Stimulated activated naive B cell treated with anti-CD40 and anti-IgM and Interleukin-4, amounts not matched to agents 10 μg/mL and 1 μg/mL and 100 μg/mL, for 72 hours (primary cell): ENCODE measurements at places on chromosomes 2 and 18.

- no peak for DNase-seq
- no peak overlapping the region for H3K4me3 ChIP-seq
- H3K36me3 ChIP-seq: no peaks in the 10 kb centered on the region
- peaks cover 67% of the 10 kb centered on the region for H3K27me3 ChIP-seq
These were observed 62.3 kb upstream of the SNTG2 start for GRCh38 chr2:888211-888801.

DNA sequence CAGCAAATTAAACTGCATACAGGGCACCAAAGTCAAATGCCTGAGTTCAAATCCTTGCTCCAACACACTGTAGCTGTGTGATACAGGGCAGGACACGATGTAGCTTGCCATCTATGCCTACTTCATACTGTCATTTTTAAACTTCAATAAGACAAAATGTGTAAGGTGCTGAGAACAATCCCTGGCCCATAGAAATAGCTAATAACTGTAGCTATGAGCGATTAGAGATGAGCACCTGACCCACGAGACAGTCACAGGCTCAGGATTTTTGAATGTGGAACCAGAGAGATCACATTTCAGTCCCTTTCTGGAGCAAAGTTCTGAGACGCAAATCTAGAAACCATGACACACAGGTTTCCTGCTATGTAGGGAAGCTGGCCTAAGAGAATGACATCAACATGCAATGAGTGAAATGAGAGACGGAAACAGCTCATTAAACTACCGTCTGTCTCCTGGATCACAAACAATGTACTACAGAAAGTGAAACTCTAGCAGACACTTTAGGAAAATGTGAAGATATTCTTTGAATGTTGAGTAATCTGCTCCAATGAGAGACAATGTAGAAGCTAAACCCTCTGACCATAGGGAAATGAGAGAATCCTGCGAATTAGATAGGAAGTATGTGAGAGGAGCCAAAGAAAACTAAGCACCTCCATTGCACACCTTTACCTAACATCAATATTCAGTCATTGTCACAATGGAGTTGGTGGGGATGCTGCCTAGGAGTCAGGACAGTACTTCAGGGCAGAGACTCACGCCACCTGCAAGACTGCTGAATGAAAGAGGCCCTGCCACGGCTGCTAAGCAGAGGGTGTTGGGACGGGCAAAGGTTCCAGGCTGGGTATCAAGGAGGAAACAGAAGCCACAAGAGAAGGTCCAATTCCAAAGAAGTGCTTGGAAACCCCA lies 25.5 kb downstream of the B4GALT6 start:
- H3K4me1 ChIP-seq: peaks cover 19% of the 10 kb centered on the region
- no peaks in the 10 kb centered on the region for H3K36me3 ChIP-seq
- peak overlapping the region; percentile 89 for H3K27ac ChIP-seq
- DNase-seq: peak; percentile 33
- peak overlapping the region; percentile 65 for H3K4me3 ChIP-seq

GRCh38 chr2:77838441-77838840 lies 316.3 kb upstream of the LRRTM4 start:
- DNase-seq: no peak
- H3K36me3 ChIP-seq: no peaks in the 10 kb centered on the region
- no peak overlapping the region for H3K27ac ChIP-seq
- no peaks in the 10 kb centered on the region for H3K27me3 ChIP-seq
- H3K4me3 ChIP-seq: no peak overlapping the region

DNA sequence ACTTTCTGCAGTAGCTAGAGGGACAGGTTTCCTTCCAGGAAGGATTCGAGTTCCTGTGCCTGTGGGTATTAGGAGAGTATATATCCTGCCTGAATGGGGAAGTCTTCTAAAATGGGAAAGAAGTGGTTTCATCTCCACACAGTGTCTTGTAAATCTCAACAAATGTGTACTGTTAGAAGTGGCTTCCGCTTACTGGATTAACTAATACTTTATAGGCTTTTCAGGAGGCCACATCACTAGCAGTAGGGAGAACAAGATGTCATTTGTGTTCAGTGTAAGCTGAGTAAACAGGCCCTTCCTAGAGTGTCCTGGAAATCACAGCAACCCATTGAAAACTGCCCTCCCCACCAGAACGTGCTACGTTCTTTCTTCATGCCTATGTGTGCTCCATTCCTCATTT lies 12.5 kb upstream of the POLR1B start:
- no peaks in the 10 kb centered on the region for H3K4me1 ChIP-seq
- no peaks in the 10 kb centered on the region for H3K27me3 ChIP-seq
- H3K36me3 ChIP-seq: peaks cover 68% of the 10 kb centered on the region
- H3K4me3 ChIP-seq: no peak overlapping the region

DNA sequence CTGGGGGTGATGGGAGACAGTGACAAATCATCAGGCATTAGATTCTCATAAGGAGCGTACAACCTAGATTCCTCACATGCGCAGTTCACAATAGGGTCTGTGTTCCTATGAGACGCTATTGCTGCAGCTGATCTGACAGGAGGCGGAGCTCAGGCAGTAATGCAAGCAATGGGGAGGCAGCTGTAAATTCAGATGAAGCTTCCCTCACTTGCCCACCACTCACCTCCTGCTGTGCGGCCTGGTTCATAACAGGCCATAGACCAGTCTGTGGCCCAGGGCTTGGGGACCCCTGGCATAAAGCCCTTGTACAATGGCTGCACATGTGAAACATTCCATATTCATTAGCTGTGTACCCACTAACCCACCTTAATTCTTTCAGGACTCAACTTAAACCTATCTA lies 18.0 kb downstream of the NMUR1 start:
- peaks cover 2% of the 10 kb centered on the region for H3K36me3 ChIP-seq
- no peak overlapping the region for H3K27ac ChIP-seq
- H3K4me1 ChIP-seq: peaks cover 18% of the 10 kb centered on the region
- H3K27me3 ChIP-seq: no peaks in the 10 kb centered on the region
- no peak for DNase-seq
- no peak overlapping the region for H3K4me3 ChIP-seq

DNA sequence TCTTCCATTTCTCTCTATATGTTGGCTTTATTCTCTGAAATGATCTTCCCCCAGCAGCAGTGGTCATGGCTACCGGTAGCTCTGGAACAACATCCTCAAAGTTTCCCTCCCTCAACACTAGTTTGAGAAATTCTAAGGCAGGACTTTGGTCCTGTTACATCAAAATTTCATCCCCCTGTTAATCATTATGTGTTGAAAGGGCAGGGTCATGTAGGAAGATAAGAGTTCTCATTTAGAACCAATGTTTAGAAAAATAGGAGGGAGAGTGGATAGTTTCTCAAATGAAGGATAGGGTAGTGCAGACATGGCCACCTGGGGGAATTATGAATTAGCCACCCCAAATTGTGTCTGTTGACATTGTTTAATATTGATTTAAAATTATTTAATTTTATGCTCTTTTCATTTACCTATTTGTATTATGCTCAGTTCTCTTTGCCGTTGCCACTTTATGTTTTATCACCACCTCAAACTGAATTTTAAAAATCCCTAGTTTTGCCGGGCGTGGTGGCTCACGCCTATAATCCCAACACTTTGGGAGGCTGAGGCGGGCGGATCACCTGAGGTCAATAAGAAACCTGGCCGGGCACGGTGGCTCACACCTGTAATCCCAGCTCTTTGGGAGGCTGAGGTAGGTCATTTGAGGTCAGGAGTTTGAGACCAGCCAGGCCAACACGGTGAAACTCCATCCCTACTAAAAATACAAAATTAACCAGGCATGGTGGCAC lies 22.3 kb downstream of the EML4 start:
- H3K4me3 ChIP-seq: no peak overlapping the region
- no peak for DNase-seq
- peaks cover 23% of the 10 kb centered on the region for H3K4me1 ChIP-seq
- H3K27ac ChIP-seq: peak overlapping the region; percentile 31

- DNase-seq: no peak
- H3K27me3 ChIP-seq: peaks cover 7% of the 10 kb centered on the region
- H3K4me1 ChIP-seq: no peaks in the 10 kb centered on the region
- no peaks in the 10 kb centered on the region for H3K36me3 ChIP-seq
These were observed 115.2 kb downstream of the MAPK4 start for GRCh38 chr18:50675043-50675442.

GRCh38 chr2:222052934-222053367 lies 245.8 kb downstream of the PAX3 start:
- H3K4me1 ChIP-seq: no peaks in the 10 kb centered on the region
- no peak overlapping the region for H3K4me3 ChIP-seq
- no peak for DNase-seq
- no peak overlapping the region for H3K27ac ChIP-seq
- peaks cover 33% of the 10 kb centered on the region for H3K27me3 ChIP-seq

DNA sequence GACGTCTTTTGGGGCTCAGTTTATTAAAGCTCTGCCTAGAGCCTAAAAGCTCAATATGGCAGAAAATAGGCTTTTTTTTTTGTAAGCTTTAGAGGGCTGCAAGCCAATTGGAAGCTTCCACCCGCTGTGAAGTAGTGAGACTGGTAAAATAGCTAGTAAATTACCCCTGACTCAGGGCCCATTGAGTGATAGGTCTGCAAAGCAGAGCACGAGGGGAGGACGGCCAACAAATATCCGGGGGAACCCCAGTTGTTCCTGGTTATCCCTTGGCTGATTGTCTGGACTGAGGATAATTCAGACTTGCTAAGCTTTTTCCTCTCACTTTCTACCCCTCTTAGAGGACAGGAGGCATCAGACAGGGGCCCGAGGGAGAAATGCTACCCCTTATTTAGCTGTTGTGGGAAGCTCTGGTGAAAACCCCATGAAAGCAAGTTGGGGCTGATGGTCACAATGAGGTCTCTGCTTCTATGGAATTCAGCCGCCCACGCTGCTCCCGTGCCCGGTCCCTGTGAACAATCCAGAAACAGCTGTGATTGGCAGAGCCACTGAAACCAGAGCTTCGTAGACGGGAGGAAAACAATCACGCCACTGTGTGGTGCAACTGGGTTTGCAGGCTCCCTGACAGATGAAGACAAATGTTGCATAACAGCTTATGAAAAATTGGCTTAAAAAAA lies 141.9 kb upstream of the LGALSL start:
- DNase-seq: no peak
- no peaks in the 10 kb centered on the region for H3K27me3 ChIP-seq
- H3K4me3 ChIP-seq: no peak overlapping the region

GRCh38 chr2:86413296-86414094 lies 27.7 kb upstream of the KDM3A start:
- H3K4me3 ChIP-seq: peak overlapping the region; percentile 22
- H3K27me3 ChIP-seq: peaks cover 27% of the 10 kb centered on the region
- H3K36me3 ChIP-seq: no peaks in the 10 kb centered on the region
- H3K4me1 ChIP-seq: peaks cover 37% of the 10 kb centered on the region

- no peaks in the 10 kb centered on the region for H3K36me3 ChIP-seq
- H3K4me1 ChIP-seq: no peaks in the 10 kb centered on the region
- no peak overlapping the region for H3K4me3 ChIP-seq
- no peak overlapping the region for H3K27ac ChIP-seq
- no peaks in the 10 kb centered on the region for H3K27me3 ChIP-seq
These were observed 1335.3 kb upstream of the CDH2 start for GRCh38 chr18:29512203-29512602.

DNA sequence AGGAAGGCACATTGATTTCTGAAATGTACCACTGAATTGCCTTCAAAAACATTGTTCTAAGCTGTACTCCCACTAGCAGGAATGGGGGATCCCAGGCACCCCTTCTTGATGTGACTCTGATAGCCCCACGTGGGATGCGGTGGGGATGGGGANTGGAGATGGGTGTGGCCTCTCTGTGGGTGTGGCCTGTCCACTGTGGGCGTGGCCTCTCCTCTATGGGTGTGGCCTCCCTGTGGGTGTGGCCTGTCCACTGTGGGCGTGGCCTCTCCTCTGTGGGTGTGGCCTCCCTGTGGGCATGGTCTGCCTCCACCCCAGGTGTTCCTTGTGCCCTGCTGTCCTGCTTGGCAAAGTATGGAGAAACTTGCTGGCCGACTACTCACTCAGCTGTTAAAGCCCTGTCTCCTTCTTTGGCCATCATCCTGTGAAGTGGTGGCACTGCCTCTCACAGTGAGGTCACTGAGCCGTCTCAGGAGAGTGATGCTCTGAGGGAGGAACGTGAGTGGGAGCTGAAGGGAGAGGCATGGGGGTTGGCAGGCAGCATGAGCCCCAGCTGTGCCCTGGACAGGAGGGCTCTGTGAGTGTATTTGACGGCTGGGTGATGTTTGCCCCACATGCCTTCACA lies 6.7 kb upstream of the PARD6G start:
- DNase-seq: no peak
- no peaks in the 10 kb centered on the region for H3K36me3 ChIP-seq
- H3K4me3 ChIP-seq: no peak overlapping the region

DNA sequence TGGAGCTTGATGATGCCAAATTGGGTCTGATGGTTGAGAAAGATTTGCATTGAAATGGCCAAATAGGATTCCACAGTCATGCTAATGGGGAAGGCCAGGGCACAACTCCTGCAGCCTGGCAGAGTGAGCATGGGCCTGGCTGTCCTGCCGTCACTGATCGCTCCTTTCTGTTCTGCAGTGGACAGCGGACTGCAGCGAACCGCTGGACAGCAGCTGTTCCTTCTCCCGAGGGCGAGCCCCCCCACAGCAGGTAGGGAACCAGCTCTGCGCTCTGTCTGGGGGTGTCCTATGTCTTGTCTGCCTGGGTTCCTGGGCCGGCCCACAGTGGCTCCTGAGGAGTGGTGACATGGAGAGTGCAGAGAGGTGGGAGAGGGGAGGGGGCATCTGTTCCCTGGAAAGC lies 97.6 kb downstream of the CTIF start:
- DNase-seq: no peak
- no peaks in the 10 kb centered on the region for H3K27me3 ChIP-seq
- no peak overlapping the region for H3K27ac ChIP-seq
- H3K4me3 ChIP-seq: no peak overlapping the region
- peaks cover 22% of the 10 kb centered on the region for H3K36me3 ChIP-seq
- H3K4me1 ChIP-seq: no peaks in the 10 kb centered on the region

DNA sequence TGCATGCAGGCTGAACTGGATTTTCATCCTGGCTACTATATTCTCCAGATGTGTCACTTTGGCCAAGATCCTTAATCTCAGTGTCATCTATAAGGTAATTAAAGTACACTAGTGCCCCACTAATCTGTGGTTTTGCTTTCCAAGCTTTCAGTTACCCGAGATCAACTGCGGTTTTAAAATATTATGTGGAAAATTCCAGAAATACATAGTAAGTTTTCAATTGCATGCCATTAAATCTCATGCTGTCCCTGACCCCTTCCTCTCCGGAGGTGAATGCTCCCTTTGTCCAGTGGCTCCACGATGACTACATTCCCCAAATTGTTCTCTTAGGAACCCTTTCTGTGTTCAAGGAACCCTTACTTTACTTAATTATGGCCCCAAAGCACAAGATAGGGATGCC lies 5.3 kb upstream of the TYMS start:
- H3K36me3 ChIP-seq: no peaks in the 10 kb centered on the region
- no peak overlapping the region for H3K27ac ChIP-seq
- no peak overlapping the region for H3K4me3 ChIP-seq
